Left renal cortex interstitium (tissue), 4 donors: ENCODE measurements at places on chromosomes 13 and 19.

DNA sequence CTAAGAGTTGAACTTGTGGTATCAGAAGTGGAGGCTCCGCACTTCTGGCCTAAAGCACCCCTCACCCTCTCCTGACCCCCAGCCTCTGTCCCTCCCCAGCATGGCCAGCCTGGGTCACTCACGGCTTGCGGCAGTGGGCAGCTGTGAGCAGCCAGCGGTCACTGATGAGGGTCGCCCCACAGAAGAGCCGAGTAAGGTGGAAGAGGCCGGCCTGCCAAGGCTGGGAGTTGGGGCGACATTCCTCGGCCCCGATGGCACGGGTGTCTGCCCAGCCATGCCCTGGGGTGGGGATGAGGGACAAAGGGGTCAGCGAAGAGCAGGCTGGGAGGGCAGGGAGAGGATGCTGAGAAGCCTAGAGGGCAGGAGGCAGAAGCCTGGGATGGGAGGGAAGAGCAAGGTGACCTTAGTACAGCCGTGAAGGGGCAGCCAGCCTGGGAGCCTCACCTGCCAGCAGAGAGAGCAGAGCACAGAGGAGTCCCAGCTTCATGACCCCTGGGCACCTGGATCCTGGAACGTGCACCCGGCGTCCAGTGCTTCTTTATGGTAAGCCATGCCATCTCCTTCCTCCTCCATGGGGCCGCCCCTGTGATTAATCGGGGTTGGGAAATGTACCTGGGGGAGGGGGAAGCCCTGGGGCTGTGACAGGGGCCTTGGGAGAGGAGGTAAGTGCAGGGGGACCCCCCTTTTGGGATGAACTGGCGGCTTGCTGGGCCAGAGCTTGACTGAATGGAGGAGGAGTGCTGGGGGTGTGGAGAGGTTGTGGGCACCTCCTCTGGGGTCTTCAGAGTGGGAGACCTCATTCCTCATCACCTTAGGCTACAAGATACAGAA, 7.9 kb upstream of the KLK8 start:
- DNase-seq: no peak

GRCh38 chr13:98847780-98848179, 95.3 kb upstream of the SLC15A1 start:
- DNase-seq: no peak

- no peak for DNase-seq
Measured at GRCh38 chr13:36418022-36418805, 14.1 kb upstream of the CCNA1 start.

GRCh38 chr13:110624766-110625756, 9.7 kb downstream of the NAXD start:
- no peak for DNase-seq

- no peak for DNase-seq
Measured at GRCh38 chr19:31955061-31955460, 390.3 kb upstream of the ZNF507 start.

DNA sequence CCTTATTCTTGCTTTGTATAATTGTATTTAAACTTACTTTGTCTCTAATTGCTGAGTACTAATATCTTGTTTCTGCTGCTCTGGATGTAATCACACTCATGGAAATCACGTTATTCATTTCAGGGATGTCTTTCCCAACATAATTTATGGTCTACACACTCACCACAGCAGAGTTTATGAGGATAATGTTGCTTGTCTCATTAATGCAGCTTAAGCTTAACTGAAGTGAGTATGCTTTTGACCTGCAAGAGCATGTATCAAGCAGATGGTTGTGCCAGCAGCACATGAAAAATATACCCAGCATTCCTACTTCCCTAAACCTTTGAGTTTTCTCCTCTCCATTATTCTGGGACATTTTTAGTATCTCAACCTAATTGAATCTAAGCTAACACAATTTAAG, 1080.9 kb downstream of the SLITRK5 start:
- no peak for DNase-seq

- DNase-seq: peak; percentile 64
Measured at GRCh38 chr19:13277104-13277809, 127.0 kb downstream of the IER2 start.

DNA sequence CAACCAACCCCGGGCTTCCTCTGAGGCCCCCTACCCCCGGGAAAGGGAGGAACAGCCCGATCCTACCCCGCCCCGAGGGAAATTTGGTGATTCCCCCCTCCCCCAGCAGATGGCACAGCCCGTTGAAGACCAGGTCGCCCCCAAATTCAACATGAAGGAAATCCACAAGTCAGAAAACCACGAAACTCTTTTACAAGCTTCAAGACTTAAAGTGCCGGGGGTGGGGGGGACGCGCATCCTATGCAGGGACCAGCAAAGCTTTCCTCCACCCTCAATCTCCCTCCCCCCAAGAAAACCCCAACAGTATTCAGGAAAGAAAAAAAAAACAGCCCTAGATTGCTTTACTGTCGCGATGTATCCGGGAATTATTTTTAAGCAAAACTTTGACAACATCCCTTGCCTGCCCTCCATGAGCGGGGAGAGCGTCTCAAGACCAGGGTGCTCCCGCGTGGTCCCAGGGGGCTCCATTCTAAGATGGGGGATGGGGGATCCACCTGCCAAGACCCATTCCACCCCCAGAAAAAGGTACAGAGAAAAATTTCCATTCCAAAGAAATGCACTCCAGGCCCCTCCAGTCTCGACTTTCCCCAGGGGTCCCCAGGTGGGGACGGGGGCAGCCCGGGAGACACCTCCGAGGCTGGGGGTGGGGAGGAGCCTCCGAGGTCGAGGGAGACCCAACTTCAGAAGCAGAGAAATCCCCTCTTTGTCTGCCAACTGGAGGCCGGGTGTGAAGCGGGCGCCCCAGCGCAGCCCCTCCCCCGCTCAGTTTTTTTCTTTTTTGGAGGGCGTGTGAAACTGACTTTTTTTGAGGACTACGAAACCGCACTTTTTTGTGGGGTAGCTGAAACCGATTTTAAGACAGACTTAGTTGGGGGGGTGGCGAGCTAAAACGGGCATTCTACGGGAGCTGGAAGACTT, 1.5 kb downstream of the TCF3 start:
- DNase-seq: no peak

GRCh38 chr13:59885076-59885475, 278.7 kb downstream of the DIAPH3 start:
- no peak for DNase-seq

DNA sequence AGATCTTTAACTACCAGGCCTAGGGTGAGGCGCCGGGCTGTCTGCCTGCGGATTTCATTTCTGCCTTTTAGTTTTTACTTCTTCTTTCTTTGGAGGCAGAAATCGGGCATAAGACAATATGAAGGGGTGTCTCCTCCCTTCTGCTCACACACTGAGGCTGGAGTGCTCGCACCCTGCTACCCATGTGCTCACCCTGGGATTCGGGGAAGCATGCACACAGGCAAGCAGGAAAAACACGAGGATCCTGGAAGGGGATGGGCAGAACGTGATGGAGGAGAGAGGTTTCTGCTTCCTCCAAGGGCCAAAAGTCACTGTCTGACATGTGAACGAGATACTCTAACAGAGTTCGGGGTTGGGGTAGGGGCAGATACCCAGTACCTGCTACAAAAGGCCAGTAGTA, 28.4 kb downstream of the ZNF823 start:
- no peak for DNase-seq

- no peak for DNase-seq
Measured at GRCh38 chr19:778910-779653, 18.2 kb upstream of the PTBP1 start.

DNA sequence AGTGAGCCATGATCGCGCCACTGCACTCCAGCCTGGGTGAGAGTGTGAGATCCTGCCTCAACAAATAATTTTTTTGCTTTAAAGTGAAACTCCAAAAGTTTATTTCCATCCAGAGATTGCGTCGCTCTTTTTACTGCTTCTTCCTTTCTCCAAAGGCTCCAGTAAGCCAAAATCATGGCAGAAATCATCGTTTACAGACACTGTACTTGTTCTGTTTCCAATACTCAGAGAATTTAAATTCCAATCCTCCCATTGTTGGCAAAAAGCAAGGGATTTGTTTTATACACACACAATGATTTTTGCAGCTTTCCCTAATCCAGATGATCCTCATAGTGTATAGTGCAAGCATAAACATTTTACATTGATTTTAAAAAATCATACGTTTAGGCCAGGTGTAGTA, 15.3 kb downstream of the FBXO27 start:
- DNase-seq: no peak
